ENCODE measurements at places on chromosomes 2 and 18.

GRCh38 chr18:8654503-8655451, 45.5 kb downstream of the RAB12 start:
- no peak for DNase-seq

DNA sequence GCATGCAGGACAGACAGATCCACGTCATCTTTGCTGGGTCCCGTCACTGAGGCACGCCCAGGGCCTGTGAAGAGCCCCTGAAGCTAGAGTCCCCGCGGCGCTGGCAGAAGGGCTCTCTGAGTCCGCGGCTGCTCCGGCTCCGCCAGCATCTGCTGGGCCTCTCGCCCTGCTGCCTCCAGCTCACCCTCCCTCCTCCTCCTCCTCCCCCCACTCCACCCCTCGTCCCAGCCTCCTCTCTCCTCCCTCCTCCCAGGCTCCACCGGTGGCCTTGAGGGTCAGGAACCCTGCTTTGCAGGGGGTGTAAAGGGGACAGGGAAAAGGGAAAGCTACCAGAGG, at the start of gene TNS1:
Gene TNS1, minus strand, starts transcription at position 151 of the 336 bp plus-strand sequence. Its CDS starts 123 bp downstream, at position 28.
- DNase-seq: no peak

- no peak for DNase-seq
Measured at GRCh38 chr18:60448487-60449267, 76.1 kb upstream of the MC4R start.

- DNase-seq: no peak
Measured at GRCh38 chr18:45849529-45849928, 24.1 kb downstream of the SIGLEC15 start.

GRCh38 chr18:46821856-46822711, 65.2 kb upstream of the ST8SIA5 start:
- DNase-seq: no peak

DNA sequence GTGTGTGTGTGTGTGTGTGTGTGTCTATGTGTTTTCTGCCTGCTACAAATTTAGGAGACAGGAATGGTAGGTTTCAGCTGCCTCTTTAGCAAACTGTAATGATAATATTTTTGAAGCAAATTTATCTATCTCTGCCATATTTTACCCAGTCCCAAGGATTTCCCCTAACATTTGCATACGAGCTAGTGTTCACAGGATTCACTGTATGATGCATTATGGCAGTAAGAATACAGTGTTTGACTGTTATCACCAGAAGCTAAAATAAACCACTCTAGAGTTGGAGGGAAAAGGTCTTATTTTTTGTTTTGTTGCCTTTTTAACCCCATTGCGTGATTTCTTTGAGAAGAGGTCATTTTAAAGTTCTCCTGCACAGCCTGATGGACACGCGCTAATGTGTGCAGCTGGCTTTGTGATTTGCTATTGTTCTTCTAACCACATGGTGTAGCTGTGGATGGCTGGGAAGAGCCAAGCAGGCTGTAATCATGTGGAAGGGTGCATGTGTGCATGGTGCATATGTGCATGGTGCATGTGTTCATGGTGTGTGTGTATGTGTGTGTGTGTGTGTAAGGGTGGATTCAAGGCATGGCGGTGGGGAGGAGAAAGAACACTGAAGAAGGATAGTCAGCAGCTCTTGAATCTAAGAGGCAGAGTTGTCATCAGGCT, 62.4 kb downstream of the PLB1 start:
- DNase-seq: no peak

GRCh38 chr2:240898108-240898730, 2.3 kb upstream of the MAB21L4 start:
- no peak for DNase-seq

DNA sequence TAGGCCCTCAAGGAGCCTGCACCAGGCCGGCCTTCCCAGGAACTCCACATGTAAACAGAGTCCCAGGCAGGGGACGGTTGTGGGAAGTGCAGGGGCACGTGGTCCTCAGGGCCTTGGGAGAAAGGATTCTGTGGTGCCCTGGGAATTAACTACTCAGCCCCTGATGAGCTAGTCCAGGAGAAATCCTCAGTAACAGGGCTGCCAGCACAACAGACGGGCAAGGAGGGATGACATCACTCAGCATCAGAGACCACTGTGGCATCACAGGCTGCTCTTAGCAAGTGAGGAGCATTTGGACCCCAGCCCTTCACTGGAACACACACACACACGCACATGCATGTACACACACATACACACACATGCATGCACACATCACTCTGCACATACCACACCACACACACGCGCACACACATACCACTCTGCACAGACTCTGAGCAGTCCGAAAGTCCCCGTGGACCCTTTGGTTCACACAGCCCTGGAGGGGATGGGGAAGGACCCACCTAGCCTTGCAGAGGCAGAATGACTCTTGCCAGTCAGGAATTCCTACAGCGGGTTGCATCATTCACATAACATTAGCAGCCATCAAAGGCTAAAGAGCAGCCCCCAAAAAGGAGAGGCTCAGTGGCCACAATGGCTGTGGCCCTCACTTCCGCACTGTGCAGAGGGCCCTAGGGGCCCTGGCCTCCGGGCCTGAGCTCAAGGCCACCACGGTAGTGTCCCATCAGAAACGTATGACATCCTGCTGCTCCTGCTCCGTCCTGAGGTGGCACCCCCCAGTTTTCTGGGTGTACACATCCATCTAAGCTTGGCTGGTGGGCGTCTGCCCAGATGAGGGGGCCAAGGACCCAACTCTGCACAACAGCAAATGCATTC, 1.9 kb upstream of the NMUR1 start:
- DNase-seq: no peak

DNA sequence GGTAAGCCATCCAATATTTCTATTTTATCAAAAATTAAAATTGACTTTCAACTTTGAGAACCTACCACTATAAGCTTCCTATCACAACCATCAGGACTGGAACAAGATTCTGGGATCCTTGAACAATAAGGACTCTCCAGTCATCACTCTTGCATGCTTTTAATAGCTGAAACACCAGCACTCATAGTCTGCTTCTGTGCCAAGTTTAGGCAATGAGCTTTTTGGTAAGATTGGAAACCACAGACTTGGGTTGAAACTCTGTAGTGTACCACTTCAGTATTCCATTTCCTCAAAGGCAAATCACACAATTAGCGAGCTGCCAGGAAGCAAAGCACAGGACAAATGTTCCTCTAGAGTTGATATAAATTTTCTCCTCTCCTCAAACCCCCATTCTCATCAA, 1065.8 kb upstream of the SLC39A10 start:
- no peak for DNase-seq

DNA sequence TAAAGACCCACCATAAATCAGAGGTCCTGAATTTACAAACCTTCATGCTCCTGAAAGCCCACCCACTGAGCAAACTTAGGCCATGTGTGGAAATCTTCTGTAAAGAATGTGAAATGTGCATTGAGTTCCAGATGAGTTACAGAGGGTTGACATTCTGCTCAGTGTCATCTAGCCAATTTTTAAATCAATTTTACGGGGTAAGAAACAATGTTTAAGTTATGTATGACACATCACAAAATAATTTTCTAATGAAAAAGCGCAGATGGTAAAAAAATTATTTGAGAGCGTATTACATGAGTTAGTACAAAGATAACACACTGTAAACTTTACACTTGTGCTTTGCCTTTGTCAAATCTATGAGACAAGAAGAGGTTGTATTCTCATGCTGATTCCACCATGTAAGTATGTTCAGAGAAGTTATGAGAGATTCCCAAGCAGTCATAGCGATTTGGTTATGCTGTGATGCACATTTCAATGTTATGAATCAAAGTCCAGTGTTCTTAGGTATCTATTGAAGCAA, 446.3 kb downstream of the ADCYAP1 start:
- no peak for DNase-seq

DNA sequence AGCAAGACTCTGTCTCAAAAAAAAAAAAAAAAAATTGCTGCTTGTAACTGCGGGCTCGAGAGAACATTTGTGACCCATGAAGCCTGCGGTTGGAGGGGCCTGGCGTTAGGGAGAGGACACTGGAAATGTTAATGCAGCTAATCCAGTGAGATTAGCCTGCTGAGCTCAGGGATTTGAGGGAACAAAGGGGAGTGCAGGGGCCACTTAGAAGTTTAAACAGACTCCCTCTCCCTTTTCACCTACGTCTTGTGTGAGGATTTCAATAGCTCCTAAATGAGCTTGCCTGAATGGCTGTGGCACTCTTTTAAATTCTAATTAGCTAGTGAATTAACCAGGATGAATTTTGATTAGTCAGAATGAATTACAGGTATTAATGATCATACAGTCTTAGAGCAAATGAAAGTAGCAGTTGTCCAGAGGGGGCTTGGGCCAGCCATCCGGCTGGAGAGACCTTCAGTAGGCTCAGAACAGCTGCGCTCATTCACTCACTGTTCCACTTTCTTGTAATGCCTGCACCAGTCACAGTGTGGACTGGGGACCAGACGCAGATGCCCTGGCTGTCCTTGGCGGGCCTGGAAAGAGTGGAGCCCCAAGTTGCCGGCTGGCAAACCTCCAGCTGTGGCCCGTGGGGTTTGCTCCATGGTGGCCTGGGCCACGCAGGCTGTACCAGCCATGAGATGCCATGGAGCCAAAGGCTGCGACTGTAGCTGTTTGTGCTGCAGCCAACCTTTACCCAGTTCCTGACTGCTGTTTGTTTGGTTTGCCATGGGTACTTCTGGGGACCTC, 20.8 kb downstream of the LDLRAD4 start:
- no peak for DNase-seq

DNA sequence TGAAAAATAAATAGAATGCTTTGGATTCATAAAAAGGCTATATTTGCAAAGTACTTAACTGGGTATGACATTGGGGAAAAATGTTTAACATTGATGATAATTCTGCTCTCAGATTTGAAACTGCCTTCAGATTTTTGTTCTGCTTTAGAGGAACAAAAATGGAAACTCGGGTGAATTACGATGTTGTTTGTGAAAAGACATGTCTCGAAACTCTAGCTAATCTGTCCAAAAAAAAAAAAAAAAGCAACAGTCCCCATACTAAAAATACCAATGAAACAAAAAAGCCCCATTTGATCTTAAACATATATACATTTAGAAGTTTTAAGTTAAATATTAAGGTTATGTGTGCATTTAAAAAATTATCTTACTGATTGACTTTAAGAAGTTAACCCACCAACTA, 3.0 kb downstream of the ZDBF2 start:
- no peak for DNase-seq

DNA sequence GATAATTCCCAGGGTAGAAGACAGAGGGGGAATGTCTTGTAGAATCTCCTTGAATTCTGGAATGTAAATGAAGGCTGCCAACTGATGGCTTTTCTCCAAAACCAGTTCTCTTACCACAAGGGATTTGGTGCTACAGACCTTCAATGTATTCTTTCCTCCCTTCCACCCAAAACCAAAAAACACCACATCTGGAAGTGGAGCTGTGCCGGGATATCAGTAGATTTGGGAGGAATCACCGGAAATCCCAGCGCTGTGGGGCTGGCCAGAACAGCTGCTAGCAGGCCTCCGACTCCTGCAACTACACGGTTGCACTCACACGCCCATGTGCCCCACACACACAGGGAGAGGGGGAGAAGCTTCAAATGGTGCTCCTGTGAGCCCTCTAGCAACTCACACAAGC, 45.7 kb downstream of the RPL31 start:
- DNase-seq: no peak

- no peak for DNase-seq
Measured at GRCh38 chr18:24817587-24818371, 357.3 kb downstream of the HRH4 start.

- no peak for DNase-seq
Measured at GRCh38 chr2:198479065-198479464, 674.7 kb downstream of the PLCL1 start.

GRCh38 chr2:30139131-30139870, 7.5 kb upstream of the YPEL5 start:
- no peak for DNase-seq

GRCh38 chr2:71608034-71608433, 154.7 kb downstream of the DYSF start:
- DNase-seq: no peak

GRCh38 chr2:181581534-181581933, 75.4 kb downstream of the CERKL start:
- no peak for DNase-seq

GRCh38 chr18:55072181-55072580, 112.9 kb upstream of the CCDC68 start:
- DNase-seq: no peak

DNA sequence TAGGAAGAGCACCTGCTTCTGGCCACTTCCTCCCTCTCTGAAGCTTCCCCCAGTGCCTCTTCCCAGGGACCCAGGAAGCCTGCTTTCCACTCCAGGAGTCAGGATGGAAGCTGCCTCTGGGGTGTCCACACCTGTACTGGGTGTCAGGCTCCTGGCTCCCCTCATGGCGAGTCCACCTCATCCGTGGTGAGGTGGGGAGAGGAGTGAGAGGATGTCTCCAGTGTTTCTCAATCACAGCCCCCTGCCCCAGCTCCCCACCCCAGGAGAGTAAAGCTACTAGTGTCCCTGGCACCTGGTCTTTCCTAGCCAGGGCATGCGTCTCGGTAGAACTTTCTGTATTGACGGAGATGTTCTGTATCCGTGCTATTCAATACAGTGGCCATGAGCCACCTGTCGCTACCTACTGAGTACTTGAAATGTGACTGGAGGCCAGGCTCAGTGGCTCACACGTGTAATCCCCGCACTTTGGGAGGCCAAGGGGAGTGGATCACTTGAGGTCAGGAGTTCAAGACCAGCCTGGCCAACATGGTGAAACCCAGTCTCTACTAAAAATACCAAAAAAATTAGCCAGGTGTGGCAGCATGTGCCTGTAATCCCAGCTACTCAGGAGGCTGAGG, 171.2 kb upstream of the HAAO start:
- no peak for DNase-seq

DNA sequence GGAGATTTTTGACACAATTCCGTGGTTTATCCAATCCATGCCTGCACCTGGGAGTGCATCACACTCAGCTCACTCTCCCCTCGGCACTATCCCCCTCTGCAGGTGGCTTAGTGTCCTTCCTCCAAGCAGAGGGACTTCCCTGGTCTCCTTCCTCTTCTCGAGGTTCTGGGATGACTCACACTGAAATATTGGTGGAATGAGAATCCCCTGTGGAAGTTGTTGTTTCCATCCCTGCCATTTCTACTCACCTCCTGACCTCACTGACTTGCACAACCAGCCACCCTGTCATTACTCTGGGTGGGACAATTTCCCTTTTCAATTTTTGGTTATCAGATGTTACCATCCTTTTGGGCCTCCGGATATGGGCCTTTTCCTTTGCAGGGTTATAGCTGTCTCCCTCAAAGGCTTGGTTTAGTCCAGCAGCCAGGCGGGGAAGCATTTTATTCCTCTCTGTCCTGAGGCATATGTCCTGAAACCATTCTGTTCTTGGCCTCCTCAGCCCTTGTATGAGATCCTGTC, 59.9 kb downstream of the PTPRM start:
- no peak for DNase-seq

- no peak for DNase-seq
Measured at GRCh38 chr18:22275706-22276333, 106.4 kb downstream of the GATA6 start.

DNA sequence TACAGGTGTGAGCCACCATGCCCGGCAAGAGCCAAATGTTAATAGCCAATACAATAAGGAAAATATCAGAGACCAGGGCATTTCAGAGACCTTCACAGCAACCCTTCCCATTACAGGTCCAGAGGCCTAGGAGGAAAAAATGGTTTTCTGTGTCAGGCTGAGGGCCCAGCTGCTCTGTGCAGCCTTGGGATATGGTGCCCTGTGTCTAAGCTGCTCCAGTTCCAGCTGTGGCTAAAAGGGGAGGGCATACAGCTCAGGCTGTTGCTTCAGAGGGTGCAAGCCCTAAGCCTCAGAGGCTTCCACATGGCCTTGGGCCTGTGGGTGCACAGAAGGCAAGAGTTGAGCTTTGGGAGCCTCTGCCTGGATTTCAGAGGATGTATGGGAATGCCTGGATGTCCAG, 20.1 kb upstream of the CCDC195 start:
- no peak for DNase-seq

Data from bone marrow (tissue), 2 donors.